ENCODE measurements at places on chromosomes 11 and 22.

DNA sequence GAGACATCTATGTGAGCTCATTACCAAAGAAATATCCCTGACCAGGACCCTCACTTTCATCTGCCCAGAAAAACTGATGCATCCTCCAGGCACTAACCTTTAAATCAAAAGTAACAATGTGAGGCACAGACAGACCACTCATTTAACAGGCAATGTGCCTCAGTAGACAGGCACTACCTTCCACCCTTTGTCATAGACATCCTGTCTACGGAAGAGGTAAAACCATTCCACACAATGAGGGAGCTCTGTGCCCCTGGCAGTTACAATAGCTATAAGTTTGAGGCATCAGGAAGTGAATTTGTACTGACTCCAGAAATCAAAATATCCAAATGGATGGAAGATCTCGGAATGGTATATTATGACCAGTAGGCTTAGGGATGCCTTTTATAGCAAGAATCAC, 6.7 kb upstream of the CAVIN3 start:
- no peak for DNase-seq

DNA sequence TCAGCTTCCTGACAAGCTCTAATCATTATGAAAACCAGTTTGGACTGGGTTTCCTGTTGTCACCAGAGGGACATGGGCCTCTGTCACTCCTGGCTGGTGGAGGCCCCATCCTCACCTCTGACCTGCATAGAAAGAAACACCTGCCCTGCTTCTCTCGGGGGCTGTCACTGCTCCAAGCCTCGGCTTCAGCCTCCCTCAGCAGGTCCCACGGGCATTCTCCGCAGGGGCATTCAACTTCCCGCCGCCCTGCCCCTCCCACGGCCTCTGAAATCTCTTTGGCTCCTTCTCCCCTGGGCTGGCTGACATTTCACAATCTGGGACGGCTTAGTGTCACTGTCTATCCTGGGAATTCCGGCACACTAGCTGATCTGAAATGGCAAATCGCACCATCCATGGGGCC, 257.9 kb downstream of the CTTN start:
- no peak for DNase-seq

DNA sequence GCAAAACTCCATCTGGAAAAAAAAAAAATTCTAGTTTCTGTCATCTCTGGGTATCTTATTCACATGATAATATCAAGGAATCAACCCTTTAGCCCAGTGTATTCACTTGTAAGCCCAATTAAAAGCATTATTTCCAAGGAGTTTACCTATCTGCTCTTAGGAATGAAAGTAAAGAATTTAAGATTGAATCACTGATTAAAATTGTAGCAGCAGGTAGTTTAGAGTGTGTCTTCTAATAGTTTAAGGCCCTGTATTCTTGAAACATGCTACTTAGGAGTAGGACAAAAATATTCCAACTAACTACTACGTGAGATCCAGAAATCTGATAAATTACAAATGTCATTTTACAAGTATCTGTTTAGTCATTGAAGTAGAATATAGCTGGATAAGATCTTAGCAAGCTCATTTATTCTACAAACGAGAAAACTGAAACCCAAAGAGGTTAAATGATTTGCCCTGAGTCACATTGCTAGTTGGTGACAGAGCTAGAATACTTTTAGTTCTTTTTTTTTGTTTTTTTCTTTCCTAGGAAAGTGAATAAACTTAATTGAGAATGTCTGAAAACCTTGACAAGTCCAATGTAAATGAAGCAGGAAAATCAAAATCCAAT, 4.0 kb downstream of the TCP11L1 start:
- no peak for DNase-seq

DNA sequence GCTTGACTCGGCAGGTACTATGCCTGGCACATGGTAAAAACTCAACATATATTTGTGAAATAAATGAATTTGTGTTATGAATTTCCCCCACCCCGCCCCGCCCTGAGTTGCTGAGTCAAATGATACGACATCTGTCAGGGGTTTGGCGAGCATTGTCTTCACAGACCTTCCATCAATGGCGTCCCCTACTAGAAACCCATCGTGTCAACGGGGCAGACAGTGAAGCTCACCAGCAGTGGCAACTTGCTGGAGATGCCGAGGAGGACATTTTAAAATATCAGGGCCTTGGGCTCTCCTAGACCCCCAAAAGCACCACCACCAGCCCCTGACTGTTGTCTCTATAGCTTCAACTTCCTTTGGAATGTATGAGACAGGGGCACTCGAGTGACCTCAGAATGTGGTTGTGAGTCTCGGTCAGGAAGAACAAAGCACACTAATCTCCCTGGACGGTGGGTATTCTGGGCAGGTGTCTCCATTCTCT, 761 bp upstream of the NXF1 start:
- peak; percentile 63 for DNase-seq

DNA sequence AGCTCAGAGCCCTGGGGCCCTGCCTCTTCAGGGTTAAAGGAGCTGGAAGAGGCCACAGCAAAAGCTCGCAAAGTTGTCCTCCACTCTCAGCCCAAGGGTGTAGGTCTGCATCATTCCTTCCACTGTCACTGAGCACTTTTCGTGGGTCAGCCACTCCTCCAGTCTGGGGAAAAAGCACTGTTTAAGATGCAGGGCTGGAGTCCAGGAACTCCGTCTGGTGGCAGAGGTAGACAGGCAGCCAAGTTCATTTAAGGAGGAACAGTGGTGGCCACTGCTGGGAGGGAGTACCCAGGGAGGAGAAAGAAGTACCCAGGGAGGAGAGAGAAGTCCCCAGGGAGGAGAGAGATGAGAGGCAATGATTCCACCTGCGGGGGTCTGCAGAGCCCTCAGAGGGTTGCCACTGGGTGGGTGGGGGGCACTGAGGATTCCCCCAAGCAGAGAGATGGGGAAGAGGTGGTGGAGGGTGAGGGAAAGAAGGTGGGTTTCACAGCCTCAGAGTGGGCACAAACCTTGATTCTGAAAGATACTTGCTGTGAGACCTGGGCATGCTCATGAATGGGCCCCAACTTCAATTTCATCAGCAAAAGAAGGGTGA, 70.0 kb upstream of the B3GAT1 start:
- no peak for DNase-seq

- no peak for DNase-seq
Measured at GRCh38 chr11:126669416-126669815, 313.9 kb downstream of the ST3GAL4 start.

DNA sequence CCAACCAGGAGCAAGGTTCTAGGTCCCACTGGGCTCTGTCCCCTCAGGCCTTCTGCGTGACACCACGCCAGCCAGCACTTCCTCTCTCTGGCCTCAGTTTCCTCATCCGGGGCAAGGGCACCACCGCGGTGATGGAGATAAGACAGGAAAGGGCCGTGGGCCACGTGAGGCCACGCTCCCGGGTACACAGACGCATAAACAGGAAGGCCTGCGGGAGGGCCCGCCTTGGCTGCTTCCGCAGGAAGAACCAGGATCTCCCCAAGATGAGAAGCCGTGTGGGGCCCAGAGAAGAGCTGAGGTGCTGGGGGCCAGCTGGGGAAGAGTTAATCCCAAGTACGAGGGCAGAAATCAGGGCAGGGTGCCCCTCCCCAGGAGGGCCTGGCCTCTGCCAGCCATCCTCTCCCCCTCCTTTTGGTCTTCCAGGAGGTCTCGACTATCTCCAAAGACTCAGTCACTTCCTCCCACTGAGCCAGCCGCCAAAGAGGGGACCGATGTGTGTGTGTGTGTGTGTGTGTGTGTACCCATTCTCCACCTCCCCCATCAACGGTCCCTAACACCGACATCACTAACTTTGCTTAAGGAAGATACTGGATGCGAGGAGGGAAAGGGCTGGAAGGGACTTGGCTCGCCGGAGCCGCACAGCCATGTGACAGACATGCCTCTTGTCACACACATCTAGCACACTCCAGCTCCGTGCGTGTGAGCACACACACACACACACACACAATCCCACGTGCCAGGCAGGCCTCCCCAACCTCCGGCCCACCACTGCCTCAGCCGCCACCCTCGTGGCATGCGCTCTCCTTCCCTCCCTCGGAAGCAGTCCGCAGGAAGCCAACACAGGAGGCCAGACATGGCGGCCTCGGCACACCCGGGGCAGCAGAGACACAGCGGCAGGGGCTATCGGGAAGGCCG, 1.4 kb downstream of the MFNG start:
- DNase-seq = peak; percentile 53

GRCh38 chr11:11843642-11844041, 1.9 kb downstream of the USP47 start:
- DNase-seq = peak; percentile 61

GRCh38 chr11:2775083-2775625, 75.4 kb upstream of the KCNQ1OT1 start:
- DNase-seq = no peak

- no peak for DNase-seq
Measured at GRCh38 chr11:90237004-90237403, 14.2 kb upstream of the CHORDC1 start.

- no peak for DNase-seq
Measured at GRCh38 chr22:17486313-17486712, 77.0 kb upstream of the SLC25A18 start.

- DNase-seq = no peak
Measured at GRCh38 chr11:78694152-78694551, 119.5 kb upstream of the NARS2 start.

GRCh38 chr22:22943521-22944267, 56.1 kb downstream of the IGLL5 start:
- no peak for DNase-seq

DNA sequence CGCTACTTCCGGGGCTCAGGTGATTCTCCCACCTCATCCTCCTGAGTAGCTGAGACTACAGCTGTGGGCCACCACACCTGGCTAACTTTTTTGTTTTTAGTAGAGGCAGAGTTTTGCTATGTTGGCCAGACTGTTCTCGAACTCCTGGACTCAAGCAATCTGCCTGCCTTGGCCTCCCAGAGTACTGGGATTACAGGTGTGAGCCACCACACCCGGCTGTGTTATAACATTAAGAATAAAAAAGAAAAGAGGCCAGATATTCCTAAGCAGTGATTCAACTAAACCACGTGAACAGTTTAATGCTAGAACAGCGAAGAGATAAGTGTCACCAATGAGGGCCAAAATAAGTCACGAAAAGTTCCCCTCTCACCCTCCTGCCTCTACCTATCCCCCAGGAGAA, 3.7 kb downstream of the PRDM10 start:
- DNase-seq = no peak

DNA sequence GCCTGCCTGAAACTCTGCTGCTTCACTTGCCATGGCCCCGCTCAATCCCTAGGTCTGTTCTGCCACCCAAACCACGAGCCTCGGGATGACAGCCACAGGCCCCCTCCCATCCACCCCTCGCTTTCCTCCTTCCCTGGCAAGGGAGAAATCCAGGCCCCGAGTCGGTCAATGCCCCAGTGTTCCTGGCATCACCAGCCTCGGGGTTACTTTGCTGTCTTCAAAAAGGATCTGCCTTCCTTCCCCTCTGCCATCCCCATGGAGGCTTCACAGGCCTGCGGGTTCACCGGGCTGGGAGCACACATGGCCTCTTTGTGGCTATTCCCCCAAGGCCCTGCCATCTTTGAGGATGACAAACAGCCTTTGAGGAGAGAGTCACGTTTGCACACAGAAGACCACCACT, 38.8 kb upstream of the ALX4 start:
- no peak for DNase-seq

DNA sequence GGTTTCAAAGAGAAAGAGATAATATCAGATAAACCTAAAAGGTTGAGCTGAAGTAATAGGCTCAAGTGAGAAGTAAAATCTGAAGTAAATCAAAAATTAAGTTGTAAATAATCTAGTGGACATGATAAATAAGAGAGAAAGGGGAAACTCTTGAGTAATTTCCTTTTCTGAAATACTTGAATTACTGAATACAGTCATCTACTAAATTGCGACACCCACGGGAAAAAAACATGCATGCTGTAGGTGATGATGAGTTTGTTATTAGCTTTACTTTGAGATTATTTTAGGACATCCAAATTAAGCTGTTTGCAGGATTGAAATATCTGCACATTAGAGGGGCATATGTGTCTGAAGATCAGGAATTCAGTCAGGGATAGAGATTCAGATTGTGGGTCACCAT, 50.0 kb upstream of the CARD18 start:
- no peak for DNase-seq

DNA sequence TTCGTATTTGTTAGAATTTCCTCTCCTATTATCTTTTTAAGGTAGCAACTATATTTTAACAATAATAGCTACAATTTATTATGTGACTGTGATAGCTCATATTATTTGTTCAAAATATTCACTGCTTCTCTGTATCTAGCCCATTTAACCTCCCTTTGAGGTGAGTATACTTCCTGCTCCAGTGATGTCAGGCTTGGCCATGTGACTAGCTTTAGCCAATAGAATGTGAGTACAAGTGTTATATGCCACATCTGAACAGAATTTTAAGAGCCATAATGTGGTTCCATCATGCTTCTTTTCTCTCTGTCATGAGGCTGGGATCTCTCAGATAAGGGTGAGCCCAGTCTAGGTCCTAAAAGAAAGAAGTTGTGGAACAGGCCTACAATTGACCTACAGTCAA, 217.6 kb downstream of the TTC28 start:
- DNase-seq = no peak

DNA sequence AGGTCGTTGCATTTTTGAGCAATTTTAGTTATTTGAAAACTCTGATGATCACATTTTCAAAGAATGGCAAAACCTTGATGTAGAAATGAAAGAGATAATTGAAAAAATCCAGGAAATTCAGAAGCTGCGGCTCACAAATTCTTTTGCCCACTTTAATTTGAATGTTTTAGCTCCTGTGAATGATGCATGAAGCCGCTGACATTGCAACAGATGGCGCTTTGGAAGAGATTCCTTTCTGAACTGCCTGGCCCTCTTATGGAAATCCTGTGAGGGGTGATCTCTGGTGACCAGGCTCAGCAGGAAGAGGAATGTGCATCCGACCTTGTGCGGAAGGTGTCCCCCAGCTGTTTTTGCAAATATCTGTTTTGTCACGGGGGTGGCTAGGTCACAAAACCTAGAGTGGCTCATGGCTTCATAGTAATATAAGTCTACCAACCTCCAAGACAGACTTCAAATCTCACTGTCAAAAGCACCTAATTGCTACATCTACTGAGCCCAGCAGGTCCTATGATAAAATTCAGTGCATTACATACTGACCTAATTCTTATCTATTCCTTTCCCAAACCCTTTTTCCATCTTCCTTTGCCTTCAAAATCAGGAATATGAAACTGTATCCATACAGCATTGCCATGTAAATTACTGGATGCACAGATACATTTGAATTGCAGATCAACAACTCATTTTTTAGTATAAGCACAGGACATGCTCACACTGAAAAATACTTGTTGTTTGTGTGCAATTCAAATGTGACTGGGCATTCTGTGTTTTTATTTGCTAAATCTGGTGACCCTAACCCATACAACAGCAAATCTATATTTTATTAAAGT, 412.7 kb downstream of the ETS1 start:
- no peak for DNase-seq

GRCh38 chr11:62295504-62295903, 3.4 kb downstream of the SCGB1D4 start:
- DNase-seq = no peak

- peak; percentile 38 for DNase-seq
Measured at GRCh38 chr11:129814244-129815014, 1.2 kb upstream of the TMEM45B start.

- no peak for DNase-seq
Measured at GRCh38 chr22:33088418-33088817, 30.2 kb upstream of the SYN3 start.
